ENCODE measurements at places on chromosomes 1 and 21.

GRCh38 chr1:241331328-241332036 lies 25.5 kb downstream of the RGS7 start:
- DNase-seq: no peak

GRCh38 chr21:35048706-35049617 lies at the start of gene RUNX1:
TSS of gene RUNX1 (minus strand) at chr21:35049302.
- DNase-seq: peak; percentile 46

DNA sequence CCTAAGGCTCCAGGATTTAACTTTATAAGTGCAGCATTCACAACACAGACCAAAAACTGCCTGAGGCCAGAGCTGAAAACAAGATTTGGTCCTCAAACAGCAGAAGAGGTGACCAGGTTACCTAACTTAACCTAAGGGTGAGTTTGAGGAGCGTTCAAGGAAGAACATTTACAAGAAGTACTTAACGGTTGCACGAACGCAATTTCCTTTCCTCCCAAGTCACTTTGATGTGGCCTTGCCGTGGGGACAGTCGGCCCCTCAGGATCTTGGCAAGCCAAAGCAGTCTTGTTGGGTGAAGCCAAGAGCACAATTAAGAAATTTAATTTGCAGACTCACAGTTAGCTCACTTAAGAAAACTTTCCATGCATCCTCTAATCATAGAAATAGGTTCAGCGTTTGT lies 202.6 kb upstream of the COA6 start:
- DNase-seq: peak; percentile 90

DNA sequence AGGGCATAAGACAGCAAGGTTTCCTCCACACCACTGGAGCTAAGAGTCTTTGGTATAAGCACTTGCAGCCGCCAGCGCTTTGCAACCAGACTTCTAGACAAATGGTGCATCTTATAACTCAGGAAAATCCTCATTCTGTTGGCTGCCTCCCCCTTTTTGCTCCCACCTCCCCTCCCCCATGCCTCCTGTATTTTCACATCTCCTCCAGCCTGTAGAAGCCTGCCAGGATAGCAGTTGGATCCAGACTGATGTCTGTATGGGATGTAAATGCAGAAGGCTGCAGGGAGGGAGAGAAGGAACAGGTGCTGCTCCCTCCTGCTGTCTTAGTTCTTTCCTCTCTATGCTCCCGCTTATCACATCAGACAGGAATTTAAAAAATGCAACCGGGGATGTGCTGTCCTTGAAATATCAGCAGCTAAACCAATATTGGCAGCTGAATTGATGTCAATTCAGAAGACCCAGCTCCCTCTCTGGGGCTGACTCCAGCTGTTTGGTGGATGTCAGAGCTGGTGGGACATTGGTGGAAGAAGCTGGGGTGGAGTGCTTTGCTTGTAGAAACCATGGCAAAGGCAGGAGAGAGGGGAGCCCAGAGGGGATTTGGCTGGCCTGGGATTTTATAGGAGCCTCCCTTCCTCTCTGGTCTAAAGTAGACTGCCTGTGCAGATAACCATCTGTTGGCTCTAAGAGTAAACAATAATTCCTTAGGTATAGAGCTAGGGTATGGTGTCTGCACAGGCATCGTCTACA lies 53.5 kb downstream of the NFASC start:
- no peak for DNase-seq

- DNase-seq: no peak
Measured at GRCh38 chr1:111976842-111977241, 12.6 kb downstream of the KCND3 start.

- DNase-seq: no peak
Measured at GRCh38 chr1:58155418-58156123, 391.0 kb downstream of the OMA1 start.

DNA sequence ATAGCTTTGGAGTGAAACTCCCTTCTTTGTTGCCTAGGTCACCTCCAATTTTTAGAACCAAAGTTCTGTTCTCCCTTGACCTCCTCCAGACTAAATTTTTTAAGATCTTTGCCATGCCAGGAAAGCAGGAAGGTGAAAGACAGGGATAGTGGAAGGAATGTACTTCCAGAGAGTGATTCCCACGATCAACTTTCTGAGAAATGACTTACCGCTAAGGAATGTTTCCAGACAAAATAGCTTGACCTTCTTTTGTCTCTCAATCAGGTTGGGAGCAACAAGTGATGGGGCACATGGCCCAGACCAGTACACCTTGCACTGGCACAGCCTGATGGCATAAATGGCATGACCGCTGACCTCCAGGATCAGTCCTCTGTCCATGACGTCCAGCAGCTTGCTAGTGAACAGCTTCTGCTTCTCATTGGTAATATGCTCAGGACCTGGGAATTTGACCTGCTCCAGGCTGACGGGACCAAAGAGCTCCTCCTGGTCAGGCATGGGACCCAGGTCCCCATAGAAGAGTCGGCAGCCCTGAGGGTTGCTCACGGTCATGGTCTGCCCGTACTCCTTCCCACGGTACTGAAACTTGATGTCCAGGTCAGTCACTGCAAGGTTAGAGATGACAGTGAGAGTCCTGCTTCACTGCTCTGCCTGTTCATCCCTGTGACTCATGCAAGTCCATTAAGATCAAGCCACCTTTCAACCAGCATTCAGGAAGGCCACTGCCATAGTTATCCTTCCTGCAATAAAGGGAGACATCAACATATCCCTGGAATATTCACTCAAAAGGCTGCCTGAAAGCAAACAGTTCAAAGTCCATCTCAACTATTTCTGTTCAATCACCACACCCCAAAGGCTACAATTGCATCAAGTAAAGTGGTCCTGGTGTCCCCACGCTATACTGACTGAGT lies 6.2 kb upstream of the C1orf74 start:
- no peak for DNase-seq

GRCh38 chr21:33691945-33692603 lies 49.8 kb downstream of the ITSN1 start:
- no peak for DNase-seq

DNA sequence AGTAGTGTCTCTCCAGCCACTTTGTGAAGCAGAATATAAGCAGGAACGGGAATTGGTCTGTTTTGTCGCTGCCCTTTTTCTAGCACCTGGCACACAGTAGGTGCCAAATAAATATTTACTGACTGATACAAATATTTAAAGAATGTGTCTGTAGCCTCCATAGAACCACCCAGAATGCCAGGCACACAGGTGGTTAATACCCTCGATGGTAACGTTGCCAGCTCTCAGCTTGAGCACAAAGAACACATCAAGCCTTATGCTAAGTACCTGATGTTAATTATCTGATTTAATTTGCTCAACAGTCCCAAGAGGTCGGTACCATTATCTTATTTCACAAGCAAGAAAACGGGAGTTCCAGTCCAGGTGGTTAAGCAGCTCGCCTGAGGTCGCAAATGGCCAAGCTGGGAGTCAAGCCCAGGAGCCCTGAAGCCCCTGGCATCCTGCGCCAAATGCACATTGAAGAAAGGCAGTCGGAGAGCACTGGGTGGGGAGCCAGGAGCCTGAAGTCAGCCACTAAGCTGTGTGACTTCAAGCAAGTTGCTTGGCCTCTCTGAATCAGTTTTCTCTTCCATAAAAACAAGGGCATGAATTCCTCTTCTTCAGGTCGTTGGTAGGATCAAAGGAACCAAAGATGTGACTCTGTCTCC lies 26.4 kb downstream of the HSPG2 start:
- DNase-seq: no peak

DNA sequence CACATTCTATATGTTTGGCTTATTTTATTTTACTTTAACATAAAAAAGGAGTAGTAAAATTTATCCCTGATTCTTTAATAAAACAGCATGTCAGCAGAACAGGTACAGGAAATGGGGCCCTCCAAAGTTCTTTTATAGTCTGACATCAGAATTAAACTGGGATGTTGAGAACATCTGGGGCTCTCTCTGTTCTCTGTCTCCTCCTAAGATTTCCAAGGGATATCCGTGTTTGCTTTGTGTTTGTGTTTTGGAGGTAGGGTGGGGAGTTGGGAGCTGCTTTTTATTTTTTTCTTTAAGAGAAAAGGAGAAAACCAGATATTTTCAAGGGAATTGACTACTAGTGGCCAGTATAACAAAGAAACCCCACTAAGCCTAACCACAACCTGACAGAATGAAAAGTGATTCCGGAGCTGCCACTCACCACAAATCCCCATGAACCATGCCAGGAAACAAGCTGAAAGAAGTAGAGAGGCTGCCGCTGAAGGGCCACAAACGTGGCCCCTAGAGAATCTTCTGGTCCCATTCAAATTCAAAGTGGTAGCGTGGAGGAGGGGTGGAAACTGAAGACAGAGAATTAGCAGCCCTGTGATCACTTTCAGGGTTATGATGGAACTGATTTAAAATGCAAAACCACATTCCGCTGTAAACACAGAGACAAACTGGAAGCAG lies 369.6 kb upstream of the ADGRL2 start:
- DNase-seq: no peak

DNA sequence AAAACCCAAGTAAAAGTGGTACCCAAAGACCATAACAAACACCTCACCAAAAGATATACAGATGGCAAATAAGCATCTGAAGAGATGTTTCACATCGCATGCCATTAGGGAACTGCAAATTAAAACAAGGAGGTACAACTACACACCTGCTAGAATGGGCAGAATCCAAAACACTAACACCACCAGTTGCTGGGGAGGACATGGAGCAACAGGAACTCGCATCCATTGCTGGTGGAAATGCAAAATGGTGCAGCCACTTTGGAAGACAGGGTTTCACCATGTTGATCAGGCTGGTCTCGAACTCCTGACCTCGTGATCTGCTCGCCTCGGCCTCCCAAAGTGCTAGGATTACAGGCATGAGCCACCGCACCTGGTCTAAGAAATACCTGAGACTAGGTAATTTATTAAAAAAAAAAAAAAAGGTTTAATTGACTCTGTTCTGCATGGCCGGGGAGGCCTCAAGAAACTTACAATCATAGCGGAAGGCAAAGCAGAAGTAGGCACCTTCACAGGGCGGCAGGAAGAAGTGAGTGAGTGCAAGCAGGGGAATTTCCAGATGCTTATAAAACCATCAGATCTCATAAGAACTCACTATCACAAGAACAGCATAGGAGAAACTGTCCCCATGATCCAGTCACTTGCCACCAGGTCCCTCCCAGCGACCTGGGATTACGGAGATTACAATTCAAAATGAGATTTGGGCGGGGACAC lies 30.2 kb upstream of the PRSS38 start:
- DNase-seq: no peak

DNA sequence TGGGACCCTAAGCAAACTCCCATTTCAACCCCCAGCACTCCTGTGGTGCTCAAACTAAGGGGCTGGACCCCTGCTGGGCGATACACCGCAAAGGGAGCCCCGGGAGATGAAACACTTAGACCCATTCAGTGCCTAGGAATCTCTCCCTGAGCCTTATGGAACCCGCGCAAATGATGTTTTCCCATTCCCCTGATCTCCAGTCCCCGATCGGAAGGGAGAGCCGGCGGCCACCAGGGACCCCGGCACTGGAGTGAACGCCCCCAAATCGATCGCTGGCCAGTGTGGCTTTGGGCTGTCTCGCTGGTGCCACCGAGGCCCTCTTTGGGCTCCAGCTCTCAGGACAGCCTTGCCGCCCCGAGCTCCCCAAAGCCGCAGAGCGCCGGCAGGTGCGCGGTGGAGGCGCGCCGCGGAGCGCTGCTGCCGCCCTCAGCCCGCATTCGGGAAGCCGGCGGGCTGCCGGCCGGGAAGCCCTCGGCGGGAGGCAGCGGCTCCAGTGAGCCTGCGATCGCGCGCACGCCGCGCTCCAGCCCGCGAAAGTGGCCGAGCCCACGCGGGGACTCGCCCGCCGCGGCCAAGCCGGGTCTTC lies 1.1 kb downstream of the PLXNA2 start:
- DNase-seq: no peak

- no peak for DNase-seq
Measured at GRCh38 chr21:33899199-33899598, 16.4 kb downstream of the ATP5PO start.

- DNase-seq: no peak
Measured at GRCh38 chr1:118650107-118650807, 337.9 kb downstream of the TBX15 start.

DNA sequence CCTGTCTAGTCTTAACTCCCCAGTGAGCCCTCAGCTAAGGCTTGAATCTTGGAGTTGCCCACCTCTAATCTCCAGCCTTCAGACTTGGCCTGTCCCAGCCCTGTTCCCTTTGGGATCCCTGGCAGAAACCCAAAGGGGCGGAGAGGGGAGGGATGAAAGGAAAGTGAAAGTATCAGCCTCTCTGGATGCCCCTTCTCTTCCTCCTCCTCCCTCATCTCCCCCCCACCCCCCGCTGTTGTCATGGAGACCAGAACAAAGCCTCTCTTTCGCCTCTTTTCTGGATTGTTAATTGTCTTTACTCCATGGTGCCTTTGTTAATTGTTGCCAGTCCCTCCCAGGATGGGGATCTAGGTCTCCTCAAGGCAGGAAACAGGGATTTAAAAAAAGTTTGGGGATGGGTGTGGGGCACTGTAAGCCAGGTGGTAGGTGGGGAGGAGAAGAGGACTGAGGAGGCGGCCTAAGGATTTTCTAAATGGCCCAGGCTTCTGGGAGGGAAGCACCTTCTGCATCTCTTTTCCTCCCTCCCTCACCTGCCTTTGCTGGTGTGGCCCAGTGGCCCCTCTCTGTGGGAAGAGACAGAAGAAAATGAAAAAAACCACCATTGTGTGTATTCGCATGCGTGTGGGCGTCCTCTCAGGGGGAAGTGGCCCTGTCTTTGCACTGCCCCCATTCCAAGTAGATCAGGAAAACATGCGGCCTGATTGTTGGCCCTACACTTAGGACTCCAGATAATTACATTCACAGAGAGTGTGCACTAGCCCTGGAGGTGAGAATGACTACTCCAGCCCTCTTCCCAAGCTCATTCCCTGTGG lies 7.5 kb upstream of the SOX13 start:
- no peak for DNase-seq

DNA sequence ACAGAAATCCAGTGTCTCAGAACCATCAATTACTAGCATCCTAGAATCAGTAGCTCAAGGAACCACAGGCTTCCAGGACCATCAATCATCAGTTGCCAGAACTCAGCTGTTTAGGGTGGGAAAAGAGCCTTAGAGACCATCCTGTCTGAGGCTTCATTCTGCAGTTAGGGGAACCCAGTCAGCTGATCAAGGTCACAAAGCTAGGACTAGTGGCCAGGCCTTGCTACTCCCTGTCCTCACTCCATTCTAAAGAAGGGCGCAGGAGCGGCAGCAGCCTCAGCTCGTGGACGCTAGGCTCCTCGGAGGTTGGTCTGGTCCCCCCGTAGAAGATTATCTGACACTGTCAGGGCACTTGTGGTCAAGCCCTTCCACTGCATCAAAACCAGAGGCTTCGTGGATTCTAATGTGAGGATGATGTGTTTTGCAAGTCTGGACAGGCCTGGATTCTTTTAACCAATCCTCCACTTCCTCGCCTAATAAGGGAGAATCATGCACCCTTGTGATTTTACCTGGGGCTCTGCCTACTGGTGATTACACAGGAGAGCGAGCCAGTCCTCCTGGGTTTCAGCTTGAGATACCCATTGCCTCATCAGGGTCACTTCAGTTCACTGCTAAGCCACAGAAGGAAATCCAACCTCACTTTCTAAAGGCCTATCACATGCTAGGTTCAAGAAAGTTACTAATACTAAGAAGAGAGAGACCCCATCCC lies 41.7 kb upstream of the IFFO2 start:
- DNase-seq: no peak

DNA sequence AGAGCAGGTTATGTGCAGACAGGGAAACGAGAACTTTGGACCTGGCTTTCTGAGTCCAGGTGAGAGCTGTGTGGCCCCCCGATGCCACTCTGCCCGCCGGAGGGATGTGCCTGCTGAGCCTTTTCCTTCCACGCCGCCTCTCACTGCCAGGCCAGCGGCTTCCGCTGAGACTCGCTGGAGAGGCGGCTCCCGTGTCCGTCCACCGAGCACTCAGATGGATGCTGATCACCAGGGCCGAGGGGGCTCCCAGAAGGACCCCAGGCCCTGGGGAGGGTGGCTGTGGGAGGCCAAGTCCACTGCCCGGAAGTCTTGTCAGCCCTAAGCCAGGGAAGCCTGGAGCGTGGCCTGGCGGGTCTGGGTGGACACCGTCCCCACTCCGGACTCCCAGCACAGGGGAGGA lies 16.5 kb downstream of the CSTB start:
- no peak for DNase-seq
